T-helper 2 cell (primary cell): ENCODE measurements at places on chromosomes 12 and 14.

GRCh38 chr14:50875359-50876070, 3.7 kb downstream of the ABHD12B start:
- peak; percentile 42 for DNase-seq

GRCh38 chr12:19186722-19187661, 57.5 kb downstream of the PLEKHA5 start:
- DNase-seq, result peak; percentile 46

DNA sequence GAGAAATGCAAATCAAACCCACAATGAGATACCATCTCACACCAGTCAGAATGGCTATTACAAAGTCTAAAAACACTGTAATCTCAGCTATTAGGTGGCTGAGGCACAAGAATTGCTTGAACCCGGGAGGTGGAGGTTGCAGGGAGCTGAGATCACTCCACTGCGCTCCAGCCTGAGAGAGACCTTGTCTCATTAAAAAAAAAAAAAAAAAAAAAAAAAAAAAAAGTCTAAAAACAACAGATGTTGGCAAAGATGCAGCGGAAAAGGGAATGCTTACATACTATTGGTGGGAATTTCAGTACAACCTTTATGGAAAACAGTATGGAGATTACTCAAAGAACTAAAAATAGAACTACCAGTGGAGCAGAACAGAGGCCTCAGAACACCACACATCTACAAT, 19.0 kb upstream of the ATF7 start:
- DNase-seq, result no peak

DNA sequence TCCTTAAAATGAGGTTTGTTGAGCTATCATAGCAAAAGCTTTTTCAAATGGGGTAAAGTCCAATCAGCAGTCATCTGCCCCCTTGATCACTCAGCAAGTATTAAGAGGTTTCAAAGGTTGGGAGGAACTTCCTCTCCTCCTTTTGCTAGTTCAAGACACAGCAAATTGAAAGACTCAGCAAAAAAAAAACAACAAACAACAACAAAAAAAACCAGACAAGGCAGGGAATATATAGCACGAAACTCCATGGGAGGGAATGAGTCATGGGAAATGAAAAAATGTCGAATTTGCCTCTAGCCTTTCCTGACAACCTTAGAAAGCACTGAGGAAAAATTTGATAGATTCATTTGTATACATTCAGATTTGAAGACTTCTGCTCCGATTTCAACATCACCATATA, 1.6 kb upstream of the SLC7A8 start:
- DNase-seq, result no peak

- no peak for DNase-seq
Observed at GRCh38 chr12:29706311-29706710, 77.4 kb downstream of the TMTC1 start.

DNA sequence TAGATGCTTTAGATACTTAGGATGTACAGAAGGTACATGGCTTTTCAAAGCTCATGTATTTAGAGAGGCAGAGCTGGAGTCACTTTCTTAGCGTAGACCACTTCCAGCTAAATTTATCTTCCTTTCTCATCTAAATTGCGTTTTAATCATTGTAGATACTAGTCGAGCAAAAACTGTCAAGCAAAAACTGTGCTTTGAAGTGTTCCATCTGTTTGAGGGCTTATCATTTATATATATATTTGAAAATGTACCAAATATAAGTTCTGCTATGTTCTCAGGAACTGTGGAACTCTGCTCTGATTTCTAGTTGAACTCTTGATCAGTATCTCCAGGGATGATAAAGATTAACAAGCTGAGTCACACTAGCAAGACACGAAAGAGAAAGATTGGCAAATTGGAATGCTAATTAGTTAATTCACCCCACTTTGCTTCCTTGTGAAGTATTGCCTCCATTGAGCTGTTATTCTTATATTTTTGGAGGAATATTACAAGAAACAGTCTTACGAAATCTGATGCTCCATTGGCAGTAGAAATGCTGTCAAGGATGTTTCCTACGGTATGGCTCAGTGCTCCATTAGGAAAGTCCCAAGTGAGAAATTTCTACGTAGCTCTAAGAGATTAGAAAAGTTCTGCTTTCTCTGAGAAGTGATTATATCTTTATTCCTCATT, 310.7 kb downstream of the AEBP2 start:
- no peak for DNase-seq

GRCh38 chr14:76191297-76191696, 39.6 kb downstream of the GPATCH2L start:
- DNase-seq, result no peak

- no peak for DNase-seq
Observed at GRCh38 chr12:14997998-14998397, 25.2 kb downstream of the PDE6H start.

DNA sequence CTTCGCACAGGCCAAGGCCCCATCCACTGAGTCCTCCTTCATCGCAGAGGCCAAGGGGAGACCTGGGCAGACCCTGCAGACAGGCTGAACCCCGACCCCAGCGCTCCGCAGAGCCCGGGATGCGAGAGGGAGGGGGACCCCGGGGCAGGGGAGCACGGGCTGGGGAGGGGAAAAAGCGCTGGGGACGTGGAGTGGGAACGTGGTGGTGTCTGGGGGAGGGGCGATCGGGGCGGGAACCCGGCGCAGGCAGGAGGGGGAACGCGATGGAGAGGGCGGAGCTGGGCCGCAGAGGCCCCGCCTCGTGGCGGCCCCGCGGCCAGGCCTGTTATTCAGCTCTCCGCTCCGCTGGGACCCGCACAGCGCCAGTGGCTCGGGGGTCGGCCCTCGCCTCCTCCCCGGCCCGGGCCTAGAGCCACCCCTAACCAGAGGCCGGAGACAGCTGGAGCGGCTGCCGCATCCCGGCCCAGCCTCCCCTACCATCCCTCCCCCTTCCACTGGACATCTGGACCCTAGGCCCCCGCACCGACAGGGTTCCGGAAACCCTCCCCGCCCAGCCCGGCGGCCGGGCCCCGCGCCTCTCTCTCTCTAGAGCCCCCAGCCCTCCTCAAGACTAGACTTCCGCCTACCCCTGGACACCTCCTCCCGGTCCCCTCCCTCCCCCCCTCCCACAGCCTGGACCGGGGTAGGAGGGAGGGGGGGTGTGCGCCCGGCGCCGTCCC, at the start of gene ARHGEF25:
ARHGEF25 (plus strand) TSS at position 328 of the 719 bp plus-strand sequence. CDS start 460 bp downstream, outside the sequence.
- peak; percentile 62 for DNase-seq

GRCh38 chr12:57983146-57983857, 41.9 kb downstream of the ATP23 start:
- DNase-seq, result no peak

DNA sequence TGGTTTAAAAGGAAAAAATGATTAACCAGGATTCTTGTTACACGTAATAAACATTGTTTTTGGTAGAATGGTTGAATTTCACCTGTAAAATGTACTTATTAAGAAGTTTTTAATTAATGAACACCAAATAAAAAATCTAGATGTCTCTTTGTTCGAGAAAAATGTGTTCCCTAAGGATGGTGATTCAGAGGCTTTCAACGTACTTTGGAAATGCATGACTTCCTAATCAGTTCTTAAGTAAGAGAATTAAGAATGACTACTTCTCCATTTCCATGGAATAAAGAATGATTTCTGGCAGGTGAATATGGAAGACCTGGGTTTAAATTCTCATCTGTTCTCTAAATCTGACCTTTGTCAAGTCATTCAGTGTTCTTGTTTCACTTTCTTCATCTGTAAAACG, 428.6 kb downstream of the KCNH5 start:
- DNase-seq, result no peak

- DNase-seq, result peak; percentile 29
Observed at GRCh38 chr12:132327336-132328171, 1.8 kb downstream of the GALNT9 start.

DNA sequence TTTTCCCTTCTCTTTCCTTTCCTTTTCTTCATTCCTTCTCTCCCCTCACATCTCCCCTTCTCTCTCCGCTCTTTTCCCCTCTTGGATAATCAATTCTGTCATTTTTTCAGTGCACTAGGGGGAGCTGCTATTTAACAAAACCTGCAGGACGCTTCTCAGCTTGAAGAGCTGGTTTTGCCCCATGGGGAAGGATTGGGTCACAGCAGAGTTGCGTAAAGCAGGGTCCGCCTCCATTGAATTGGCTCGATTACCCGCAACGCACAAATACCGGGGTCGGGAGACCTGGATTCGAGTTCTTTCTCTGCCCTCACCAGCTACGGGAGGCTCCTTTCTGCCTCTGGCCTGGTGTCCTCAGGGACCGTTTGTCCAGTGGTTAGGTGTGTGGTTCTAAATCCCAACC, 42.1 kb upstream of the CHGA start:
- no peak for DNase-seq

GRCh38 chr14:103343164-103343879, 9.3 kb downstream of the EIF5 start:
- no peak for DNase-seq

DNA sequence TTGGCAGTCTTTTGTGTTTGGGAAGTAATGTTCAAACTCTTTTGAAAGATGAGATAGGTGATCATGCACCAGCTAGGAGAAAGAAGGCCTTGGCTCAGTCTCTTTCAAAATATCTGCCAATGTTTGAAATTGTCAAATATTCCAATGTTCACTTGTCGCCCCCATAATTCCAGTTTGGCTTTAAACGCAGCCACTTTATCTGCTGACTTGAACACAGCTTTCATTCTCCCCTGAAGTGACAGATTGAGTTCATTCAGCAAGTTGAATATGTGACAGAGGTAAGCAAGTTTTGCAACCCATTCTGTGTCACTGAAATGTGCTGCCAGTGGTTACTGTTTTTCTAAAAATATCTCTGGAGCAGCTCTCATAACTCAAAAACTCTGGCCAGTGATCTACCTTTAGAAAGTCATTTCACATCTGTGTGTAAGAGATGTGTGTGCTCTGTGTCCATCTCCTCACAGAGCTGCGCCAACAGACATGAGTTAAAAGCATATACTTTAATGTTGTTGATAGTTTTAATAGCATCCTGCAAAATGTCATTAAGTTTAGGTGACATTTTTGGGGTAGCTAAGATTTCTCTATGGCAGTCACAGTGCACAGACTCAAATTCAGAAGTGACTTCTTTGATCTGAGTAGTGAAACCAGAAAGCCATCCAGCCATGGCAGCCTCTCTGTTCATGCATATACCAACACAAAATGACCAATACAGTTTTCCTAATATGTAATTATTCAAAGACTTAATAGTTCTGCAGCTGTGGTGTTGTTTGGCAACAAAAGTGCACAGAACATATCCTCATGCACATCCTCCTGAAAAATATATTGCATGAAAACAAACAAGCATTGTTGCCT, 614.3 kb upstream of the MIS18BP1 start:
- no peak for DNase-seq

GRCh38 chr14:90616881-90617280, 199.3 kb downstream of the TTC7B start:
- DNase-seq, result no peak

DNA sequence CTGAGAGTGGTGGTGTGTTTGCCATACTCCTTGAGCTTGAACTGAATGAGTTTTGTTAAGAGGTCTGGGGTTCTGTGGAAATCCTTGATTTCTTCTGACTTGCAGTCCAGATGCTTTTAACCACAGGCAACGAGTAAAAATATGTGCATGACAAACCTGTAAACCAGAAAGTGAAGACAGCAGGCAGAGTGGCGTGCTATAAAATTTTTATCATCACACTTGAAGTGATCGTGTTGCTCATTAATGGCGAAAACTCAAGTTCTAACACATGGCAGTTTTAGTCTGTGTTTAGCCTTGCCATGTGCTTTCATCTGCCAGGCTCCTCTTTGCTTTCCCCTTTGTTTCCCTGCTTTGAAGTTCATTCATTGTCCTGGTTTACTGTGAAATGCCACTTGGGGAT, 28.0 kb downstream of the TXNRD1 start:
- DNase-seq, result no peak

- no peak for DNase-seq
Observed at GRCh38 chr14:102975662-102976061, 53.2 kb downstream of the AMN start.

DNA sequence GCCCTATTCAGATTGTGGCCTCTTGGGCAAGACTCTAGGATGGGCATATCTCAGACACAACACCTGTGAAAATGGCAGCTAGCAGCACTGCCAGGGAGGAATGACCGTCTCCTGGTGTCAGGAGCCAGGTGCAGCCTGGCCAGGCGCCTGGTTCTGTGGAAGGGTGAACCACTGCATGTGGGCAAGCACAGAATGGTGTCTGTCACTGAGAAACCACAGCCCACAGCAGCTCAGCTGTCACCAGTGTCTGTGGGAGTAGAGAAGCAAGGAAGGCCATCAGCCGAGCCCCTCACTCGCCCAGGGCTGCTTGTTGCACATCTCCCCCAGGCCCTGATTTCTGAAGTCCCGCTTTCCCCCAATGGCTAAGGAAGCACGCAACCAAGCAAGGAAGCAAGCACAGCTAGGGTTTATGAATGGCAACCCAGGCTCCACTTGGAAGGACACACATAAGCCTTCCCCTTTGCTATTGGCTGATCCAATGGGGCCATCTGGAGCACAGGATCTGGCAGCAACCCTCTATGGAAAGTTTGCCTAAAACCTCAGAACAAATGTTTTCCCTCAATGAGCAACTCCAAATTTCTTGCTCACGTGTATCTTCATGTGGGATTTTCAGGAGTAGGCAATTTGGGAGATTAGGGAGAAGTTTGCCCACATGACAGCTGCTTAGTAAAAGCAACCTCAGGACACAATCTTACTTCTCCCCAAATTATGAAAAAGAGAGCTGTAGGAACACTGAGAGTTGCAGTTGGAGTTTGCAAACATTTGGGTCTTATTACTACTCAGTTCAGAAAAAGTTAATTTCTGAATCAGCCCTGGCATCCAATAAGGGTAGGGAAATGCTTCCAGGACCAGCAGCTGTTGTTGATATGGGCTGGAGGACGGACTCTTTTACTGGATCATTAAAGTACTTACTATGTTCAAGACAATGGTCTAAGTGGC, 44.7 kb downstream of the GPHB5 start:
- no peak for DNase-seq

- peak; percentile 58 for DNase-seq
Observed at GRCh38 chr14:91396959-91397815, 20.4 kb downstream of the CCDC88C start.

GRCh38 chr12:63318313-63318712, 167.3 kb upstream of the AVPR1A start:
- DNase-seq, result no peak

- DNase-seq, result no peak
Observed at GRCh38 chr12:123034865-123035264, 54.4 kb downstream of the ARL6IP4 start.

DNA sequence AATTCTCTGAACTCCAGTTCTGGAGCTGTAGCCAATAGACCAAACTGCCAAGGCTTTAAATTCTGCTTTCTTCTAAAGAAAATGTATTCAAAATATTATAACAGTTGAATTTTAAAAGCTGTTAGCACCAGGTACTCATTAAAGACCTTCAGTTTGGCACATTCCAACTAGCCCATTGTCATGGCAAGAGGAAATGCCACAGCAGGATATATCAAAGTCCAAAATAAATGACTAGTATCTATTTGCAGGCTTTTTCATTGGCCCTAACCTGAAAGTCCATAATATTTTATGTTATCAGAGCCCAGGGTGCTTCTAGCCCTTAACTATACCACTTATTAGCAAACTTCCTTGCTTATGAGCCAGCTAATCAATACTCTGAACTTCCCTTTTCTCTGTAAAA, 3.1 kb upstream of the RIC8B start:
- no peak for DNase-seq
